Osteocyte (in vitro differentiated cells): ENCODE measurements at places on chromosomes 5 and 9.

DNA sequence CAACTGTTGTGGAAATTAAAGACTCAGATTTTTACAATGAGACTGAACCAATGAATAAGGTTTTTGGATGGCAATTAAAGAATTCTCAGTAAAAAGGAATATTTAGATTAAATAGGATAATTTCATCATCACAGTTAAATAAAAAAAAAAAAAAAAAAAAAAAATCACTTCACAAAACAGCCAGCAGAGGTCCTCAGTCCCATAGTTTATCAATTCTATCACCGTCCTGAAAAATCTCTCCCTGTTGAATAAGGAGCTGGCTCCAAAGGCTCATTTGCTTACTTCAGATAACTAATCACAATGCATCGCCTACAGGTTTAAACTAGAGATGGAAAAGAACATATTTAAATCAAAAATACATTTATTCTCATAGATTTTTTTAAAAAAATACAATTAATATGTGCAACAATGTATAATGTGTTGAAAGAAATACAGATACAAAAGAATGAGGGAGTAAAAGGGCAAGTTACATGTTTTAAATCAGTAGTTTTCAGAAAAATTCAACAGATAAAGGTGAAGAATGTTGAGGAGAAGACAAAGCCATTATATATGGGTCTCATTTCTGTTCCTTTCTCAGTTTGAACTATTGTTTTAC is 175.8 kb upstream of the CHD1 start:
- no peak for DNase-seq

DNA sequence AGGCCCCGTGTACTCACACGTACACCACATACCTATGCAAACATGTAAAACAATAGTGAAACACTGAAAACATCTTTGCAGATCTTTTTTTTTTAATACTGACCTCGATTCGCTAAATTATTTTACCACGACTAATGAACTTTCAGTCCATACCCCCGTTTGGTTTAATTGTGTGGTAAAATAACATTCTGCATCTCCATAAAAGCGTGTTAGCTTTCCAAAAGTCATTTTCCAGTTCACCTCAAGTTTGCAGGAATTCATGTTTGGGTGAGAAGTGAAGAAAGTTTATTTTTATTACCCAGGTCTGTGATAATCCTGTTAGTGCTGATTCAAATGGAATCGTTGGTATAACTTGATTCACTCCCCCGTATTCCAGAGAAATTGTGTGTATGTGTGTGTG is 652 bp downstream of the ARSK start:
- DNase-seq, result no peak

- no peak for DNase-seq
Measured at GRCh38 chr5:67817652-67818051, 397.9 kb upstream of the PIK3R1 start.

DNA sequence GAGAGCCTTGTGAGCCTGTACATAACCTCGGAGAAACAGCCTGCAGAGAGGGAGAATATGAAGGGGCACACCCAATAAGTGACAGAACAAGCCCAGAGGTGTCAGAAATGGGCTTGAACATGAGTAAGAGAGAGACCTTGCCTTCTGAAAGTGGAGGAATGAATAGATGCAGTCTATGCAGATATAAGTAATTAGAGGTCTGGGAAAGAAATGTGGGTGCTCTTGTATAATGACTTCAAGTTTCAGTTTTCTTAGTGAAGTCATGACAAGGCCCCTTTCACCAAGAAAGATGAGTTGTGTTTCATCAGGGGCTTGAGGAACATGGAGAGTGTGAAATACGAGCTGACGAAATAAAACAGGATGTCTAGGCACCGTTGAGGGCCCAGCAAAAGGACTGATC is 15.1 kb downstream of the GRAMD2B start:
- no peak for DNase-seq

DNA sequence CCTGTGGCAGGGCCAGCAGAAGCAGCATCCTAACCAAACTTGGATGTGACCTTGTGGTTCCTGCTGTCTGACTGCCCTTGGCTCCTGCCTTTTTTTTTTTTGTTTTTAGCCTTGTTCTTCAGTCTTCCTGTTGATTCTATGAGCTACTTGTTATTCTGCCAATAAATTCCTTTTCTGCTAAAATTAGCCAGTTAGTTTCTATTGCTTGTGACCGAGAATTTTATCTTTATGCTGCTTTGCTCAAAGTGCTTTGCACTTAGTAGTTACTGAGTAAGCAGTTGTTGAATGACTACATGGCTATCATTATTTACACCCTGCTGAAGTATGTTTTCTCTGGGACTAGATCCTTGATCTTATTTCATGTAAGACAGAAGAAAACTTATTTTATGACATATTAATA is 20.8 kb upstream of the ATG10 start:
- DNase-seq, result no peak

- DNase-seq, result no peak
Measured at GRCh38 chr5:156686380-156686779, 163.7 kb upstream of the PPP1R2B start.

DNA sequence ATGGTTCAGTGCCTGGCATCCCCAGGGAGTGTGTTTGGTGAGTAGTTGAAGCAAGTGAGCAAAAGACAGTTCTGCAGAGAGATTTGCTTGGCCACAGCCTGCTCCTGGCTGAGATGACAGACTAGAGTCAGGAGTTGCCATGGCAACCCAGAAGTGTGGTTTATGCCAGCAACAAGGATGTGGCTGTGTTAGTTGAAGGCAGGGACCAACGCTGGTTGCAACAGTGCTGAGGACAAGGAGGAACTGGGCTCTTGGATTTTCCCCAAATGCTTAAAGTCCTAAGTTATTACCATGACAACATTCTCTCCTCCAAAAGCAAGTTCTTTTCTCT is 2.7 kb downstream of the NXNL2 start:
- no peak for DNase-seq

DNA sequence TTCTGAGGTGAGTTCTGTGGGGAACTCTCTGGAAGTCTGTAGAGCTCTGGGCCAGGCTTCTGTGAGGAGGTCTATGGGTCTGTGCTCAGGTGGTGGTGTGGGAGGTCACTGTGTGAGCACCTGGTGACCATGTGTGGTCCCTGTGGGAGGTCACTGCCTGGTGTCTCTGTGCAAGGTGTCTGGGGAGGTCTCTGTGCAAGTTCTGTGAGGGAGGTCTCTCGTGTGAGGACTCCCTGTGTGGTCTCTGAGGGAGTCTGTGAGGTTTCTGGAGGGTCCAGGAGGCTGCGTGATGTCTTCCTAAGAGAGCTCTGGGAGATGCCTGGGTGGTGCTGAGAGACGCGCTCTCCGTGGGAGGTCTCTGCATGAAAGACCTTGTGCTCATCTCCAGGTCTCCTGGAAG is 6.0 kb upstream of the SPATA31E1 start:
- peak; percentile 73 for DNase-seq

- peak; percentile 87 for DNase-seq
Measured at GRCh38 chr5:140725799-140726471, 25.7 kb downstream of the ZMAT2 start.

GRCh38 chr9:88664773-88665172 is 129.8 kb downstream of the NXNL2 start:
- DNase-seq, result no peak

DNA sequence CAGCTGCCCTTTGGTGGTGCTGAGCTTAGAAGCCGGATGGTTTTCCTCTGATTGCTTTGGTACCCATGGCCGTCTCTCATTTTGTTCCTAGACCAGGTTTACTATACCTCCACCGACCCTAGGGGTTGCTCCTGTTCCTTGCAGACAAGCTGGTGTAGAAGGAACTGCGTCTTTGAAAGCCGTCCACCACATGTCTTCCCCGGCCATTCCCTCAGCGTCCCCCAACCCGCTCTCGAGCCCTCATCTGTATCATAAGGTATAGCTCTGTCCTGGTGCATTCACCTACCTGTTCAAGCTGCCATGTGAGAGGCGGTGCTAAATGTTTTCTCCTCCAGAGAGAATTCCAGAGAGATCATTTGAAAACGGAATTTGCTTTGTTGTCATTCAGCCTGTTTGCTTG is 39.5 kb downstream of the TENT4A start:
- DNase-seq, result no peak

DNA sequence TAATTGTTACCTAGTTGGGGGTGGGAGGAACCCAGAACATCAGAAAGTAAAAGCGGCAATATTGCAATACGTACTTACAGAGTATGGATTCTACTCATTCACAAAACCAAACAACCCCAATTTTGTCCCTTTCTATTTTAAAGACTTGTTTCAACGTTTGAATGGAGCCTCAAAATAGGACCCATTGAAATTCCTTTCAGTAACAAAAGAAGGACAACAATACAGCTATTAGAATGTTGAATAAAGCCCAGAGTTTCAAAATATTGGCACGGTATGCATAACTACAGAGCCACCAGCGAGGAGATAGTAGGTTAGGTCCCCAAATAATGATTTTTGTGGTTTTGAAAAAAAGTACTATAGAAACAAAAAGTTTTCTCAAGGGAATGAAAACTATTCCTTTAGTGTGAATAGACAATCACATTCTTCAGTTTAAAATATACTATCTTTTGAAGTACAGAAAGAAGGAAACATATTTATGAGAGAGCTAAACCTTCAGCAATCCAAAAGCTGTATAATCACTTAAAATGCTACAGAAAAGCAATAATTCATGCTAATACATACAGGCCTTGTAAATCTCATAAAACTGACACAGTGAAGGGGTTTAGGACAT is 235.5 kb downstream of the RFX3 start:
- DNase-seq, result no peak

- no peak for DNase-seq
Measured at GRCh38 chr5:133942614-133943474, 25.6 kb downstream of the C5orf15 start.

- no peak for DNase-seq
Measured at GRCh38 chr5:7754490-7754889, 96.4 kb downstream of the CFAP90 start.

- DNase-seq, result no peak
Measured at GRCh38 chr5:95959051-95959887, 2.4 kb downstream of the ELL2 start.

DNA sequence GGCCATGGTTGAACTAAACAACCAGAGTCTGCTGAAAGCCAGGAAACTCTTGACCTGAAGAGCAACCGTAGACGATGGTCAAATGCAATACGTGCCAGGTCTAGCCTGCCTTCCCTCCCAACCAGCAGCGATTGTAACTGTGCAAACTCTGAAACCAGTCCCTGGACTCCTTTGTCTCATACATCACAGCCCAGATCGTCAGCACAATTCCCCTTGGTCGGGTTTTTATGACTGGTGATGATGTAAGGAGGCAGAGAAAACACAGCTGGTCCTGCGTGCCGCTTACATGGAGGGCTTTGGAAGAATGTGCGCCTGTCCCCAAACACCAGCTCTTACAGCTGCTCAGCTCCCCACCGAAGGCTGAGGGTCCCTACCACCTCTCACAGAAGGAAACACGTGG is 24.6 kb downstream of the SMIM23 start:
- no peak for DNase-seq

- DNase-seq, result no peak
Measured at GRCh38 chr5:19978476-19978875, 9.5 kb downstream of the CDH18 start.

DNA sequence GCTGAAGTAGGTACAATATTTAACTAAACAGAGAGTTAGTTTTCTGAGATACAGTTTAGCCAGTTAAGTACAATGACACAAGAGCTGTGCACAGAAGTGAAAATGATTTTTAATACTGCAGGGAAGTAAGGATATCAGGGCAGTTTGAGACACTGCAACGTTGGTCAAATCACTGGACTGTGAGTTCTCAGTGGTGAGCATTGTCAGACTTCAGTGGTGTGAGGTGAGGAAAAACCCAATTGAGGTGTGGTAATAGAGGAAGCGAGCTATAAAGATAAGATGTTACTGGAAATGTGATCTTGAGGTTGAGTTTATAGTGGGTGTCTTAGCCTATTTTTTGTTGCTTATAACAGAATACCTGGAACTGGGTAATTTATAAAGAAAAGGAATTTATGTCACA is 12.8 kb upstream of the FBXL7 start:
- no peak for DNase-seq
